ENCODE measurements at places on chromosomes 2 and 18.

GRCh38 chr2:239154971-239155805 lies 245.6 kb downstream of the HDAC4 start:
- no peak for DNase-seq

- no peak for DNase-seq
Measured at GRCh38 chr2:158907926-158908456, 60.4 kb upstream of the TANC1 start.

DNA sequence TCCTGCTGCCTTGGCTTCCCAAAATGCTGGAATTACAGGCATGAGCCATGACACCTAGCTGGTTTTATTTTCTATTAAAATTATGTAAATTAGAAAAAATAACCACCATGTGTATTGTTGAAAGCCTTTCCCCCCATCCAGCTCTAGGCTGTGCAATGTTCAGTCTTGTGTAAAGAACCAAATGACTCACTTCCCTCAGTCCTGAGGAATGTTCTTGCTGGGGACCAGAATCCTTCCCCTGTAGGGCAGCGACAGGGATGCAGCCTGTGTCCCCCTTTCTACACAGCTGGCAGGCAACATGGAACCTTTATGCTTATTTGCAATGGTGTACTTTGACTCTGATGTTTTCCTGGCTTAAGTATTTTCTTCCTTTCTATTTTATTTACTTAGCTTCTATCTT lies 29.4 kb downstream of the AOX1 start:
- DNase-seq, result peak; percentile 8

DNA sequence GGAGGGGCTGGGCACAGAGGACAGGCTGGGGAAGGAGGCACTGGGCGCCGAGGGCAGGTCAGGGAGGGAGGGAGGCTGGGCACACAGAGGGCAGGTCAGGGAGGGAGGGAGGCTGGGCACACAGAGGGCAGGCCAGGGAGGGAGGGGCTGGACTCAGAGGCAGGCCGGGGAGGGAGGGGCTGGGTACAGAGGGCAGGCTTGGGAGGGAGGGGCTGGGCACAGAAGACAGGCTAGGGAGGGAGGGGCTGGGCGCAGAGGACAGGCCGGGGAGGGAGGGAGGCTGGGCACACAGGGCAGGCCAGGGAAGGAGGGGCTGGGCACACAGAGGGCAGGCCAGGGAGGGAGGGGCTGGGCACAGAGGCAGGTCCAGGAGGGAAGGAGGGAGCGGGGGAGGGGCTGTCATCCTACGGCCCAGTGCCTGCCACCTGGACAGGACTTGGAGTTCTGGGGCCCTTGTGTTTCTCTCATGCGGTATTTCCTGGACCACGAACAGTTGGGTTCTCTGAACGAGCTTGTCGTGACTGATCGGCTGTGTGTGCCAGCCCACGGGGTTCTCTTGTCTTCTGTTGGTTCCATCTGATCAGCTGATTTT lies 46.7 kb upstream of the KCNG2 start:
- DNase-seq, result no peak

GRCh38 chr2:231172025-231172424 lies 26.4 kb upstream of the ARMC9 start:
- DNase-seq, result no peak

GRCh38 chr18:9613550-9614400 lies 584 bp downstream of the PPP4R1 start:
- peak; percentile 36 for DNase-seq

GRCh38 chr2:3814706-3815245 lies 111.4 kb downstream of the DCDC2C start:
- DNase-seq, result no peak

All from HL-60 (cell line).